Prostate gland (tissue), 2 donors: ENCODE measurements at places on chromosomes 2 and 18.

DNA sequence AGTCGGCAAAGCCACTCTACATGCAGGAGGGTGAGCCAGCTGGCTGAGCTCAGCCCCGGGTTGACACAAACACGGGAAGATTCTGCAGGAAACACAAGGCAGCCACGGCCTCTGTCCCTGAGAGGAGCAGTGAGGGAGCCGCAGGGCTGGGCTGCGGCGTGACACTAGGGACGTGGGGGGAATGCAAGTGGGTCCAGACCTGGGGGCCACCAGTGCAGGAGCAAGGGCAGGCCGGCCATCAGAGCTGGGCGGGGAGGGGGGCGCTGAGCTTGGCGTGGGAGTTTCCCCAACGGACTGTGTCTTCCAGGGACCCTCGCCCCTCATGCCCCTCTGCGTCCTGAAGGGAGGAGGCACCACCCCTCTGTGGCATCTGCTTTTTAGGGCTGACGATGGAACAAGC lies 12.0 kb upstream of the C1QL2 start:
- no peaks in the 10 kb centered on the region for H3K4me1 ChIP-seq
- DNase-seq = no peak
- H3K4me3 ChIP-seq = no peak overlapping the region
- H3K36me3 ChIP-seq = no peaks in the 10 kb centered on the region
- H3K27ac ChIP-seq = no peak overlapping the region

GRCh38 chr18:79796531-79797405 lies 970 bp upstream of the KCNG2 start:
- H3K27me3 ChIP-seq = peaks cover 16% of the 10 kb centered on the region
- DNase-seq = no peak
- peaks cover 11% of the 10 kb centered on the region for H3K4me1 ChIP-seq
- no peak overlapping the region for H3K27ac ChIP-seq
- H3K4me3 ChIP-seq = no peak overlapping the region

DNA sequence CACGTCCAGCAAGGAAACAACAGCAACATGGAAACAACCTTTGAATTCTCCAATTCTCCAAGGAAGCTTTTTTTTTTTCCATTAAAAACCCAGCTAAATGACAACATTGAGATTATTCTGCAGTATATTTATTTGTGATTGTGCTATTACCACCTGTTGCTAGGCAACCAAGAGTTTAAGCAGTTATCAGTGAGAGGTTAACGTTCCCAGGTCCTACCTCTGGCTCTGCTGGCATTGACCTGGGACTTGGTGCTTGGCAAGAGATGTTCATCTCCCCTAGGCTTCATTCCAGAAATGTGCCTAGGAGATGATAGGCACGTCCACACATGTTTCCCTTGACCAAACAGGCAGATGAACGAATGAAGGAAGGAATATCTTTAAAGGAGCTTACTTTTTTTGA lies 157.0 kb downstream of the TDRD15 start:
- H3K27ac ChIP-seq = no peak overlapping the region
- H3K4me1 ChIP-seq = no peaks in the 10 kb centered on the region
- H3K4me3 ChIP-seq = no peak overlapping the region
- no peak for DNase-seq

GRCh38 chr18:61606759-61607158 lies 273.5 kb downstream of the CDH20 start:
- peak; percentile 71 for DNase-seq
- H3K4me1 ChIP-seq = no peaks in the 10 kb centered on the region
- no peaks in the 10 kb centered on the region for H3K27me3 ChIP-seq
- H3K36me3 ChIP-seq = no peaks in the 10 kb centered on the region
- peak overlapping the region; percentile 35 for H3K27ac ChIP-seq

DNA sequence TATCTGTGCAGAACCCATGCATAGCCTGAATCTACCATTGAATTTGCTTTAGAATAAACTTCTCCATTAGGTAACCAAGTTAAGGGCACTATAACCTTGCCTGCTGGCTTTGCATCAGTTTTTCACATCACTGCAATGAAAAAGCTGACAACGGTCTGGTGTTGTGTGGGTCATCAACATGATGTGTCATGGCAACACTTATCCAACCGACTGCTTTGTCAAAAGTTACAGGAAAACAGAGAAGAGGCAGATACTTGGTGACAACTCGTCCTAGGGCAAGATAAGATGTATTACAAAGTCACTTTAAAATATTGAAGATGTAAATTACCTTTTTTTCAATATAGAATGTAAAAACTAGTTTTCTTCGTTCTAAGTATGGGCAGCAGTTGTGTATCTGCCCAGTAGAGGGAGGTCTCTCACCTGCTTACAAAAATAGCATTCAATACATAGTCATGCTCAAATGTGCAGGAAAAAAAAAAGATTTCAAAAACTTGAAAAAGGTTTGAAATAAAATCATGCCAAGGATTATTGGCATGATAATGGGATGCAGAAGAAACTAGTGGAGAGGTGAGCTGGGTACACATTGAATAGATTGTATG lies 96.3 kb downstream of the EVA1A start:
- no peak overlapping the region for H3K27ac ChIP-seq
- H3K4me1 ChIP-seq = no peaks in the 10 kb centered on the region
- no peaks in the 10 kb centered on the region for H3K27me3 ChIP-seq
- no peak for DNase-seq
- no peaks in the 10 kb centered on the region for H3K36me3 ChIP-seq

DNA sequence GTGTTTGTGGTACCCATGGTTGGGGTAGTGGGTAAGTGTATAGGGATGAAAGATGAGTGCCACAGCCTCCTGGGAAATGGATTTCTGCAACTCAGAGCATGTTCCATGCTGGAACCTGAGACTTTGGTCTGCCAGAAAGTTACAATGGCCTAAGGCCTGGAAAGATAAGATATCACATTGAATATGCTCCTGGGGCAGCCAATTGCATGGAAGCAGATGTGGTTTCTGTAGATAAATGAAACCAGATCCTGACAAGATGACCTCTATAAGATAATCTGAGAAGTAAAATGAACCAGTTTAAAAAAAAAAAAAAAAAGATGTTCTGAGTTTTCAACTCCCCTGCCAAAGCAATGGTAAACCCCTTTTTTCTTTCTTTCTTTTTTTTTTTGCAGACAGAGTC lies 91.4 kb upstream of the NCK2 start:
- no peak for DNase-seq
- no peaks in the 10 kb centered on the region for H3K4me1 ChIP-seq
- no peak overlapping the region for H3K27ac ChIP-seq
- no peaks in the 10 kb centered on the region for H3K36me3 ChIP-seq
- H3K4me3 ChIP-seq = no peak overlapping the region

DNA sequence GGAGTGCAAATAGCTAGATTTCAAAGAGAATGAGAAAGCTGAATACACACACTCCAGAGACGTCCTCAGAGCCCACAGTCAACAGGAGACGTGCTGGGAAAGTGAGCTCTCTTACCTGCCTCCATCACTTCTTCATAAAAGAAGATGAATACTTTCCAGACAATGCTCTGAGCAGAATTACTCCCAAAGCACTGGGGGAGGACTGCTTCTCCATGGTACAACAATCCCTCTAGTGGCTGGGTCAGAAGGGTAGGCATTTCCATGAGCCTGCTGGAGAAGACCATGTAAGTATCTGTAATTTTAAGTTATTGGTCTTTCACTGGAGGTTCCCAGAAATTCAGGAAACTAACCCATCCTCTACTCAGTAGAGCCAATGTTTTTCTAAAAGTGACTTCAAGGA lies 190.3 kb downstream of the RBM43 start:
- no peaks in the 10 kb centered on the region for H3K27me3 ChIP-seq
- no peaks in the 10 kb centered on the region for H3K36me3 ChIP-seq
- no peaks in the 10 kb centered on the region for H3K4me1 ChIP-seq

- no peaks in the 10 kb centered on the region for H3K36me3 ChIP-seq
- no peak overlapping the region for H3K4me3 ChIP-seq
- H3K27ac ChIP-seq = no peak overlapping the region
Observed at GRCh38 chr2:135744760-135745314, 3.2 kb downstream of the UBXN4 start.

DNA sequence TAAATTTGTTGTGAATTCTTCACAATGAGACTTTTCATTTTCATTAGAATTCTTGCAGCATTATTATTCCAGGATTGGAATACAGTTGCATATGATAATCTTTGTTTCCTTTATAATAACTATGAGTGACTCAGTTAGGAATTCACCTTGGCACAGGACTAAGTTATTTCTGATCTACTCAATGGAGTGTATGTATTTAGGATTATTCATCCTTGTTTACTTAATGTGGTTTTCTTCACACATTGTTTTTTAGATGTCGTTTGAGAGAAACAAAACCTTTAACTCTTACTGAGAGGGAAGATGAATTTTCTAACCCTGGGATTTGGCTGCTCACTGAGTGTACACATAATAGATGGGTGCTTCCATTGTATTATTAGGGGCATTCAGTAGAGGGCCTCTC lies 970.1 kb downstream of the DPP10 start:
- DNase-seq = no peak
- H3K4me3 ChIP-seq = no peak overlapping the region
- H3K27me3 ChIP-seq = no peaks in the 10 kb centered on the region
- no peak overlapping the region for H3K27ac ChIP-seq

DNA sequence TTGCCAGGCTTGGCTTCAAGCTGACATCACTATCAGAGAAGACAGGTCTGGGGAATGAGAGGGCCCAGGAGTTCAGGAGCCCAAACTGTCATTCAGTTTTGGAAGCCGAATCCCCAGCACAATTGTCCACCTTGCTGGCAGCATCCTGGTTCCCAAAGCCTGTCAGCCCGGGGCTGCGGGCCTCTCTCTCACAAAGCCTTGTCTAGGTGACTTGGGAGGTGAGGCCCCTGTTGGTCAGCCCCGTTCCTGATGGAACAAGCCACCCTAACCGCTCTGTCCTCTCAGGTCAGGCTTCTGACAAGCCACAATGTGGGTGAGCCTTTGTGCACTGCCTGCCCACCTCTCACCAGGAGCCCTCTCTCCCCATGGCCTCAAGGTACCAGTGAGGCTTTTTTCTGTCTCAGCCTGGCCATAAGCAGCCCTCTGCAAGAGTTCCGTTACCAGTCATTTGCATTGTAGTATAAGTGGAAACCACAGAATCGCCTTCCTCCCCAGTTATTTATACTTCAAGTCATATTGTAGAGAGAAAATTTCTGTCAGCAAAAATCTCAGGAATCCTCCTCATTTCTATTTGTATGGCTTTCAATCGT lies 100.6 kb downstream of the MSH2 start:
- no peak overlapping the region for H3K4me3 ChIP-seq
- no peaks in the 10 kb centered on the region for H3K27me3 ChIP-seq
- H3K4me1 ChIP-seq = no peaks in the 10 kb centered on the region
- no peaks in the 10 kb centered on the region for H3K36me3 ChIP-seq
- no peak for DNase-seq

DNA sequence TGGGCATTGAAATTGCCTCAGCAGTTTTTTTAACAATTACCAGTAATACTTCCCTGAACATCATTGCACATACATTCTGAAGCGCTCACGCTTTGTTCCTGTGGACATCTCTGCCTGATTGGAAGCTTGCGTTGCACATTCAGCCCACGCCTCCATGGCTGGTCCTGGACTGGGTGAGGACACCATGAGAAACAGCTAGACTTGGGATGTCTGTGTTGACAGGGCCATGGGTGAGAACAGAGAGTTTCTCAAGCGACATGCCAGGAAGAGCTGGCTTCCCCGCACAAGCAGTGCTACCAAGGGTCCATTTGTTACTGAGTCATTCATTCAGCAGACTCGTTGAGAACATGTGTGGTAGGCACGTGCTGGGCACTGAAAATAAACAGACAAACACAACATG lies 166.3 kb downstream of the GBX2 start:
- H3K27me3 ChIP-seq = no peaks in the 10 kb centered on the region
- DNase-seq = no peak
- no peaks in the 10 kb centered on the region for H3K4me1 ChIP-seq
- H3K4me3 ChIP-seq = no peak overlapping the region
- H3K36me3 ChIP-seq = no peaks in the 10 kb centered on the region

DNA sequence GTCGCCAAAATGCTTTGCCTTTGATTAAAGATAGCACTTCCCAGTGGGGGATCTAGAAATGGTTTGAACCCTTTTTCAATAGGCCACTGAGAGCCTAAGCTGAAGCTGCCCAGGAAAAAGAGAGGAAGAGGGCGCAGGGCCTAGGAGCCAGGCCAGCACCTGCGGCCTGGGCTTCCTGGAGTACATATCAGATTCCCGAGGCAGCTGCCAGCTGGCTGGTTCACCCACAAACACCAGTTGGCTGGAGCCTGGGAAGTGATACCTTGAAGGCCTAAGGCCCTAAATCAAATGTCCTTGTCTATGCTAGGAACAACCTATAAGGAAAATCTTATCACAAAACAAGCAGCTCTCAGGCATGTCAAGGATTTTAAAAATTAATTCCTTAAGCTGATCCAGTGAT lies 37.1 kb downstream of the ANKRD44 start:
- no peaks in the 10 kb centered on the region for H3K4me1 ChIP-seq
- H3K36me3 ChIP-seq = no peaks in the 10 kb centered on the region
- no peak overlapping the region for H3K27ac ChIP-seq
- no peak overlapping the region for H3K4me3 ChIP-seq

- H3K4me1 ChIP-seq = no peaks in the 10 kb centered on the region
- H3K27me3 ChIP-seq = no peaks in the 10 kb centered on the region
Observed at GRCh38 chr18:76205906-76206305, 289.1 kb downstream of the ZNF516 start.

DNA sequence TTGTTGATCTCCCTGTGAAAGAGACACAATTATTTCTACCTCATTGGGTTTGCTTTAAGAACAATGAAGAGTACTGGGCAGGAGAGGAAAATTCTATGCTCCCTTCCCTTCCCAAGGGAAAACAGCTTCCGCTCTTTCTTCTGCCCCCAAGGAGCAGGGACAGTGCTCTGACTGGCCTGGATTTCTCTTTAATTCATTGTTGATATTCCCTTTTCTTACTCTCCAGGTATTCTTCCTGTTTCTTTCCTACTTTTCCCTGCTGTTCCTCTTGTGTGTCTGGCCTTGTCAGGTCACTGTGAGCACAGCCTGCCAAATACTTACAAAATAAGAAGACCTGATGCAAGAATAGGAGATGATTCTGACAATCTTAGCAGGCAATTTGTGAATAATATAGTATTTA lies 49.6 kb upstream of the SPAG16 start:
- no peak overlapping the region for H3K4me3 ChIP-seq
- H3K36me3 ChIP-seq = no peaks in the 10 kb centered on the region
- H3K4me1 ChIP-seq = no peaks in the 10 kb centered on the region
- H3K27ac ChIP-seq = no peak overlapping the region
- DNase-seq = no peak
- H3K27me3 ChIP-seq = no peaks in the 10 kb centered on the region

GRCh38 chr2:235958221-235958930 lies 209.8 kb downstream of the GBX2 start:
- no peak for DNase-seq
- H3K4me1 ChIP-seq = no peaks in the 10 kb centered on the region
- no peaks in the 10 kb centered on the region for H3K36me3 ChIP-seq

- no peak overlapping the region for H3K27ac ChIP-seq
- no peak overlapping the region for H3K4me3 ChIP-seq
- no peaks in the 10 kb centered on the region for H3K36me3 ChIP-seq
- no peak for DNase-seq
Observed at GRCh38 chr18:33821503-33821902, 243.5 kb downstream of the ASXL3 start.

DNA sequence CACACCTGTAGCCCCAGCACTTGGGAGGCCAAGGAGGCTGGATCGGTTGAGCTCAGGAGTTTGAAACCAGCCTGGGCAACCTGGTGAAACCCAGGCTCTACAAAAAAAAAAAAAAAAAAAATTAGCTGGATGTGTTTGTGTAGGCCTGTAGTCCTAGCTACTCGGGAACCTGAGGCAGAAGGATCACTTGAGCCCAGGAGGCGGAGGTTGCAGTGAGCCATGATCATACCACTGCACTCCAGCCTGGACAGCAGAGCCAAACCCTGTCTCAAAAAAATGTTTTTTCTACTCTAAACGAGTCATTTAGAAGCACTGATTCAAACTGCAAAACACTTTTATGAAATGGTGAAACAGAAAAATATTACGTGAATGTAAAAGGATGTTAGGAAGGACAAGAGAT lies 69.1 kb upstream of the SLC39A10 start:
- H3K36me3 ChIP-seq = no peaks in the 10 kb centered on the region
- DNase-seq = no peak
- no peaks in the 10 kb centered on the region for H3K27me3 ChIP-seq
